ENCODE measurements at places on chromosomes 11 and 22.
A peak's percentile ranks its signal among the peaks of the same experiment; 100 is the strongest.

GRCh38 chr11:63882555-63883242 lies 34.3 kb downstream of the RCOR2 start:
- DNase-seq: no peak

GRCh38 chr22:46586123-46586519 lies 34.1 kb upstream of the GRAMD4 start:
- no peak for DNase-seq

- peak; percentile 34 for DNase-seq
Observed at GRCh38 chr11:32870676-32871075, 21.9 kb upstream of the QSER1 start.

- DNase-seq: no peak
Observed at GRCh38 chr11:11884774-11885481, 43.2 kb downstream of the USP47 start.

GRCh38 chr11:35554491-35555437 lies 29.3 kb upstream of the PAMR1 start:
- DNase-seq: peak; percentile 2

DNA sequence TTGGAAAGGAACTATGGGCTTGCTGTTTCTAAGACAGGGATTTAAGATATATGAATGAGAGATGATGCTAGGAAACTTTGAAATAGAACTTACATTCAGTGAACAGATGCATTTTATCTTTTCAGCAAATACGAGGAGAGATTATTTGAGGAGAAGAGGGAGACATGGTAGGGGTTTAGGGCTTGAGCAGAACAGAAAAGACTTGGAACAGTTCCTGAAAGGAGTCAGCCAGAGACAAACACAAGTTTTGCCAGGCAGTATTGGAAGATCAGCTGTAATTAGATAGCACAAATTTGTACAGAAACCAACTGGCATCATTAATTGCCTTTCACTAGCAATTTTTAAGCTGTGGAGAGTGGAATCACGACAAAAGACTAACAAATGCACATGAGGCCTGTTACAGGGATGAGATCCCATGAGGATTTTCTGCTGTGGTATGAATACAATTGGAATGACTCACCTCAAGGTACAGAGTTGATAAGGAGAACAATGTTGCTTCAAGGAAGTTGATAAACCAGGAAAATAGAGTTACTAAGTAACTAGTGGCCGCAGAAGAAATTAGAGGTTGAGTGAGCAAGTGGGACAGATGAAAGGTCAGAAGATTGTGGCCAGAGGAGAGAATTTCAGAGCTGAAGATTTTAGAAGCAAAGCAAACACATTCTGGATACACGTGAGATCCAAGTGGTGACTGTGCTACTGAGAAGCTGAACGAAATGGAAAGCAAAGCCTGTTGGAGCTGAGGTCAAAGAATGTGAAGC lies 67.9 kb downstream of the CYB5R2 start:
- no peak for DNase-seq

GRCh38 chr11:13294771-13295579 lies 17.4 kb downstream of the BMAL1 start:
- no peak for DNase-seq

DNA sequence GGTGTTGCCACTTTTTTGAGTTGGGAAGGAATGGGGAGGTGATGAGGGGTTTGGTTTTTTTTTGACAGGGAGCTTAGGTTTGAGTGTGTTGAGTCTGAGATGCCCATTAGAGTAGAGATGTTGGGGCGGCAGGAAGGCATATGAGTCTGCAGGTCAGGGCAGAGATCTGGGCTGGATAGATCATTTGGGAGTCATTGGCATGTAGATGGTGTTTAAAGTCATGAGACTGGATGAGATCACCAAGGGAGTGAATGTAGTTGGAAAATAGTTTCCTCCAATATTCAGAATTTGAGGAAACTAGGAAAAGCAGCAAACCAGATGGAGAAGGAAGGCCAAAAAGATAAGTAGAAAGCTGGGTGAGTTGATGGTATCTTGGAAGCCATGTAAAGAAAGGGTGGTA lies 2.1 kb upstream of the ANAPC15 start:
- DNase-seq: no peak

DNA sequence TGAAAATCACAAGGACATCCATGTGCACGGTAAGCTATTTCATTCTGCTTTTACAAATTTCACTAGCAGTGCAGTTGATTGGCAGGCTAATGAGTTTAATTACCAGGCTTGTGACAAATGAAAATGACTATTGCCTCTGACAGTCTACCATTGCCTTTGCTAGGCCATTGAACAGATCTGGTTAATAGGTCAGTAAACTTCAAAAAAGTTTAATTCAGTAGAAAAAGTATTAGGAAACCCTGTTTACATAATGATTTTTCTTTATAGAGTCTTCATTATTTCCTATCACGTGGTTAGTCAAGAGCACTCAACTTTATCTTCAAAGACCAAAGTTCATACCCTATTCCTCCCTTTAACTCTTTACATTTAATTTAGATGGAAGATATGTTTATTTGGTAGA lies 77.0 kb downstream of the PRMT3 start:
- DNase-seq: no peak

GRCh38 chr11:17564687-17565042 lies 17.6 kb downstream of the OTOG start:
- no peak for DNase-seq

- DNase-seq: no peak
Observed at GRCh38 chr11:123330071-123330470, 100.0 kb upstream of the GRAMD1B start.

DNA sequence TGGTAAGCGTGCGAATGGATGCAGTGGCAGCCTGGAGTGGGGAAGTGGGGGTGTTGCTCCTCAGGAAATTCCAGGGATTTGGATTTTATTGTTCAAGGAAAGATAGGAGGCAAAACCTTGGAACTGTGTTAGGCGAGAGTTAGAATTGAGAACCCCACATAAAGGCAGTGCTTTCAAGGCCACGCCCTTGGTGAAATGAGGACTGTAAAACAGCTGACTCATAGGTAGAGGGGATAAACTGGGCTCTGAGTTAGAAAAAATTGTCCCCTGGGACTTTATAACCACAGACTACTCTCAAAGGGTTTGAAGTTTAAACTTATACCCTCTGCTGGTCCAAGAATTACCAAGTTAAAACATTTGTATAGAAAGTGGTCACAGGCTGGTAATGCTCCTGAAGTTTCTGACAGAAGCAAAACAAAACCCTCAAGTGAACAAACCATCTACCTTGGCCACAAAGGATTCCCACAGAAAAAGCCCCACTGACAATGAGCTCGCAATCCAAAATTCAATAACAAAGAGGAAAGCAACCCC lies 250.3 kb upstream of the TBCEL start:
- no peak for DNase-seq

- DNase-seq: no peak
Observed at GRCh38 chr22:47299211-47299862, 536.9 kb downstream of the TBC1D22A start.

GRCh38 chr22:20180245-20180630 lies 29.4 kb upstream of the CCDC188 start:
- no peak for DNase-seq

- DNase-seq: no peak
Observed at GRCh38 chr11:80163011-80163410, 722.2 kb upstream of the TENM4 start.

DNA sequence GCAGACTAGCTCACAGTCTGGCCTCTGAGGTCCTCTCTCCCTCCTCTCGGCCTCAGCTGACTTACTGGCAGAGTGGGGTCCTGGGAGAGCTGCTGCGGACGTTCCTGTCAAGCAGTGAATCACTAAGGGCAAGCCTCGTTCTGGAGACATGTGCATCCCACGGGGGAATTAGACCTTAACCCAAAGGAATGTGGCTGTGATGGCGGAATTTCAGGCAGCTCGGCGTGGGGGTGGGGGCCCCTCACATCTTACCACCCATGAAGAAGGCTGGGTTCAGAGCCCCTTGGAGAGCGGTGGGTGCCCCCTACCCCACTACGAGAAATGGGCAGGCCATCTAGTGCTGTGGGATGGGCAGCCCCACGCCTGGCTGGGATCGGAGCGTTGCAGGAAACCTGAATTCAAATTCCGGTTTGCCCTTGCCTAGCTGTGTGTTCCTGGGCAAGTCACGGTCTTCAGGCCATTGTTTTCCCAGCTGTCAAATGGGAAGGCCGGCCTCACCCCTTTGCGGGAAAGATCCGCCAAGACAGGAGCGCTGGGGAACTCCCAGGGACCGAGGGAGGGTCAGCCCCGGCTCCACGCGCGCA lies 554 bp downstream of the LRRC32 start:
- no peak for DNase-seq

- DNase-seq: no peak
Observed at GRCh38 chr11:32098142-32098903, 7.4 kb downstream of the RCN1 start.

- DNase-seq: no peak
Observed at GRCh38 chr11:11480971-11481370, 127.9 kb upstream of the CSNK2A3 start.
